Stimulated activated CD8-positive, alpha-beta memory T cell treated with anti-CD3 and anti-CD28 coated beads, Interleukin-15, amount 100 ng/mL, for 24 hours (primary cell): ENCODE measurements at places on chromosomes 2 and 18.

DNA sequence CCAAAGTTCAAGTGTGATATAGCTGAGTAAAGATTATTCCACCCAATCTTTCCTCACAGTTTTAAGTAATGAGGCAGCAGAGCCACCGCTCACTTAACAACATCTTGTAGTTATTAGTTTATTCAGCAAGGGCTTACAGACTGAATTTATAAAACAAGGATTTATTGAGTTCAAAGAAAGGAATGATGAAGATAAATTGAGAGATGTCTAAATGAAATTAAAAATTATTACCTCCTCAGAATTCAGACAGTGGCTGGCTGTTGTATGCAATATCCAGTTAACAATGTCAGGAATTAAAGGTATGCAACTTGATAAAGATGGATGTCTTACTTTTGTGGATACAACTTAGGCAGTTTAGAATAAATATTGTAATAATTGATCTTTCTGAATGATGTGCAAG lies 927.3 kb upstream of the CDH2 start:
- no peak for DNase-seq

DNA sequence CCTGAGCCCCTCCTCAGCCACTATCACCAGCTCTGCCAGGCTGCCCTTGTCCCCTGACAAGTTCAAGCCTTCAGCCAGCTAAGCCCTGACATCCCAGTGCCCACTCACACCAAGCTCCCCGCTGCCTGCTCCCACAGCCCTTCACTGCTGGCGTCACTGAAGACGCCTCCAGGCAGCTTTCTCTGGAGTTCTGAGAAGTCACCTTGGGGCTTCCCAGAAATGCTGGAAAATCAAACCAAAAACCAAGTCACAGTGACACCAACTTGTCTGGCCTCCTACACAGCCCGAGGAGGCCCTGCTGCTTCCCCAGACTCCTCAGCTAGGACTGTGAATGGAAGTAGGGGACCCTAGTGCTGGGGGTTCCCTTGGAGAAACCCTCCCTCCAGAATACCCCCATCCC lies 2.2 kb upstream of the TNS1 start:
- no peak for DNase-seq

DNA sequence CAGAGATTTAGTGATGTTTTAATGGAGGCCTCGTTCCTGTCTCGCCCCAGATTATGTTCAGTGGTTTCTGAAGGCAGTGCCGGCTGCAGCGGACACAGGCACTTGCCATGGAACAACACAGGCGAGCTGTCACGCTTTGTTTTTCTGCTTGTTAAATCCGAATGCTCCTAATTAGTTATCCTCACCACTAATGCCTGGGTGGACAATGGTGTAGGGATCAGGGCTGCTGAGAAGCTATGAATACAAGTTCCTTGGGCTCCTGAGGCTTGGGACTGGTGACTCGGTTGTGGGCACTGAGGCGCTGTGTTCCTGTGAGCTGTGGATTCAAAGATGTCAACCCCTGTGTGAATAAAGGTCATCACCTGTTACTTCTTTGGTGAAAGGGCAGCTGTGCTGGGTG lies 123.5 kb downstream of the PLEKHM3 start:
- DNase-seq, result no peak

- DNase-seq, result no peak
Observed at GRCh38 chr2:27270670-27271069, 4.6 kb upstream of the DNAJC5G start.

GRCh38 chr2:46977899-46978298 lies 62.3 kb upstream of the MCFD2 start:
- DNase-seq, result no peak

- no peak for DNase-seq
Observed at GRCh38 chr18:48412339-48412929, 3.3 kb upstream of the ZBTB7C start.

DNA sequence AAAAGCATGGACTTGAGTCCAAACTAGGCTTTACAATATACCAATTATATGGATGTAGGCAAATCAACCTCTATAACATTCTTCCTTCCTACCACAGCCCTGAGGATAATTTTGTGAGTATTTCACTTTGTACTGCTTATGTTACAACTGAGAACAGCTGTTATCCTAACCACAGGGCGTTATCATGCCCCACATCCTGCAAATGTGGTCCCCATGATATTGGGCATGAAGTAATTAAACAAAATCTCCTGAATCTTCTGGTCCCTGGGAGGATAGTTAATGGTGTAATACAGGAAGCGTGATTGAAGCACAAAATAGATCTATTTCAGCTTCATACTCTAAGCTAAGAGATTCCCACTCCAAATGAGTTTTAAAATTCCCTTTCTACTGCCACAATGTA lies 223.6 kb downstream of the CDH20 start:
- DNase-seq, result no peak

DNA sequence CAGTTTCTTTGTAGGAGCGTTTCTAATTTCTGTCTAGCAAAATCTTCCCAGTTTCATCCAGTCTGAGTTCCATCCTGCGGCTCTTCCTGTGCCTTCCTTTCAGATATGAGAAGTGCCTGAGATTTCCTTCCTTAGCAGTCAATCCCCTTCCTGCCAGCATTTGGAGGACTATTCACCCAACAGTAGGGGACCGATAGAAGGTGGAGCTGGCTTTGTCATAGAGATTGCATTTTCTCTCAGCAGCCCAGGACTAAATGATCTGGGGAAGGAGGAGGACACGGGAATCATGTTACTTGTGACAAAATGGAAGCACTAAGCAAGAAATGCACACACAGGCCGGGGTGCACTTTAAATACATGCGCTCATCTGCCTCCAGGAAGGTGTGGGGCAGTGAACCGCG lies 5.6 kb upstream of the SMIM21 start:
- no peak for DNase-seq

DNA sequence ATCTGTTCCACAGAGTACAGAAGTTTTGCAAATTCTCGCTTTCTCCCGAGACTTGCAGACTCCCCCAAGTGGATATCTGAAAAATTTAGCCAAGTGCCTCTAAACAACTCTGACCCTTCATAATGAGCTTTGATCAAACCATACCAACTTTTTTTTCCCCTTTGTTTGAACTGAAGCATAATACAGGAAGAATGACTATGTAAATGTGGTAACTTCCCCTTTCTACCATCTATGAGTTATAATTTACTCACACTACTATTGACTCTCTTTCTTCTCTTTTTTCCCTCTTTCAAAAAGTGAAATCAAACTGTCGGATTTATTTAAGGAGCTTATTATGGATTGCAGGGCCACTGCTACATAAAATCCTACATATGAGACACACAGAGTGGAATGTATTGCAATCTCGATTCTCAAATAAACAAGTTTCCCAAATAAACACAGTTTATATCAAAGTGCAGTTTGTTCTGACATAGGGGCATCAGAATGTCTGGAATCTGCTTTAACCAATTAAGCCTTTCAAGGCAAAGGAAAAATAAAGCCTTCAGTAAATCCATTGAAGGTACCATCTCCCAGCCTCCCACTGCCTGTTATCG lies 1.4 kb upstream of the ZNF804A start:
- no peak for DNase-seq

DNA sequence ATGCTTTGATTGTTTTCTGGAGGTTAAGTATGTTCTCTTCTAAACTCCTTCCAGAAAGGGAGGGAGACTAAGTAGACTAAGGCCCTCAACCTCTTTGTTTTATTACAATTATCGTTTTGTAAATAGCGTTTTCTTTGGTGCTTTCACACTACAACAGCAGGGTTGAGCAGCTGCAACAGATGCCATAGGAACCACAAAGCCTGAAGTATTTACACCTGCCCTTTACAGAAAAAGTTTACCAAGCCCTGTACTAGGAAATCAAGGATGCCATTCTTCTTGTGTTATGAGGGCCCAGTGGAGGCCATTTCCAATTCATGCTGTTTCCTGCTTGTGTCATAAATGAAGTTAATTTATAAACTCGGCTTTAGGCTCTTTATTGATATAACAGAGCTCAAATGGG lies 914.8 kb downstream of the DCDC2C start:
- DNase-seq, result no peak

- no peak for DNase-seq
Observed at GRCh38 chr2:15797231-15797938, 143.0 kb upstream of the MYCN start.

DNA sequence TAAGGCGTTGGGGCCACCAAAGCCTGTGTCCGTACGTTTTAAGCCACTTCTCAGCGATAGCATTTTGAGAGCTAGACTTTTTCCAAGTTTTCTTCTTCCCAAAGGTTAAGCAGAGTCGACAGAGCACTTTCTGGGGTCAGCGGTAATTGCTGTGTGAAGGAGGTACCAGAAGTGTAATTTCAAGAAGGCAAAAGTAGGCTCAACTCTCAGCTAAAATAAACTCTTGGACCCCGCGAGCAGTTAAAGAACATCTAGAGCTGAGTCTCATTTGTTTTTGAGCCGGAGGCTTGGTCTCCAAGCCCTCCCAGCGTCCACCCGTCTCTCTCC lies 1.9 kb upstream of the PAX3 start:
- no peak for DNase-seq

DNA sequence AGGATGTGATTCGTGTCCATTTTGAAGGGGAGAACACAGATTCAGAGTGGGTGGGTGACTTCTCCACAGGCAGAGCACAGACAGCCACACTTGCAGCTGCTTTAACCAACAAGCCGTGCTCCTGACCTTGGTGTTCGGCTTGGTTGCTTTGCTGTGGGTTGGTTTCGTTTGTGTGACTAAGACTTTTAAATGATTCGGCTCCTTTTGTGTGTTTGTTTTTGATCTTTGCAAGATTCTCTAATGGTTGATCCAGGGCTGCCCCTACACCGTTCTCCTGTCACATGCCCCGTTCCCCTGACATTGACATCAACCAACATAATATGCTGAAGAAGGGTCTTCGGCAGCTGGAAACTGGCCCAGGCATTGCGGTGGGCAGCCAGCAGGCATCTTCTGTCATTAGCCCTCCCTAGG lies 95.9 kb upstream of the MBOAT2 start:
- DNase-seq, result no peak

DNA sequence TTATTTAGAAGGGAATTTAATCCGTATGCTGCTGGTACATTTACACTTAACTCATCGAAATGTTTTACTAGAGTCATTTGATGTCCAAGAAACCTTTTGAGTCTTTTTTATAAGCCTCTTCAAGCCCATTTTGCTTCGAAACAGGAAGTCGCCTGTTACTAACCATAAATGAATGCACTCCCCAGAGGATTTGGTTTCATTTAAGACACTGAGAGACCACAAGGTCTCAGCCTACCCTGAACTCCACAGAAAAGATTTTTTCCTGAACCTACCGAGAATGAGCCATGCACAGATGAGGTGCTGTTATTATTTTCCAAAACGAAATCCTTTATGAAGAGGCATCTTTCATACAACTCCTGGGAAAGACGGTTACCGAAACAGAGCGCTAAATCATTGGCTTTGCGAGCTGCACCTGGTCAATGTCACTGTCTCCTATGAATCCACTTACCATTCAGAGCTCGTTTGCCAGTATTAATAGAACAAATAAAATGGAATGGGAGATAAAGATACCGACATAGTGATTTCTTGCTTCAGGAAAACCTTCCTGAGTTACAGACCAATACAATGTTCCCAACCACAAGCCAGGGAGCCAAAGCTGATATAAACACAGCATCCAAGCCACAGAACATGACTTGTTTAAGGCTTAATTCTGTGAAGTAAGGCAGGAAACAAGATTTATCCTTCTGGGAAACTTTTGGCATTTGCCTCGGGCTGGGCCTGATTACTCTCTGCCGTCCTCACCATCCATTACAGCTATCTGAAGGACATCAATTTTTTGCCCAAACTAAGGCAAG lies 382.1 kb downstream of the OSR1 start:
- no peak for DNase-seq

- DNase-seq, result no peak
Observed at GRCh38 chr2:1802046-1802445, 57.7 kb upstream of the PXDN start.

DNA sequence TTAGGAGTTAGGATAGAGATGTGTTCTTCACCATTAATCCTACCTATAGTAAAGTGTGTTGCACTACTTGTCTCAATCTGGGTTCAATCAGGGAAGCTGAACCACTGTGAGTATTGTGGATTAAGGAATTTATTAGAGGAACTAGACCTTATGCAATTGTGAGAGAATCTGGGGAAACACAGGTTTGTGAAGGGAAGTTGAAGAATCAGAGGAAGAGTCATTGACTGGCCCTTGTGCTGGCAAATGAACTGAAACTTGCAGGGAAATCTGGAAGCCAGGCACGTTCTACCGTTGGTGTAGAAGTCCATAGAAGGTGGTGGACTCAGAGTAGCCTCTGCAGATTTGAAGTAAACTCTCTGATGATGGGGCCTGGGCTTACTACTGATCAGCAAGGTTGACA lies 44.7 kb upstream of the HK2 start:
- no peak for DNase-seq

DNA sequence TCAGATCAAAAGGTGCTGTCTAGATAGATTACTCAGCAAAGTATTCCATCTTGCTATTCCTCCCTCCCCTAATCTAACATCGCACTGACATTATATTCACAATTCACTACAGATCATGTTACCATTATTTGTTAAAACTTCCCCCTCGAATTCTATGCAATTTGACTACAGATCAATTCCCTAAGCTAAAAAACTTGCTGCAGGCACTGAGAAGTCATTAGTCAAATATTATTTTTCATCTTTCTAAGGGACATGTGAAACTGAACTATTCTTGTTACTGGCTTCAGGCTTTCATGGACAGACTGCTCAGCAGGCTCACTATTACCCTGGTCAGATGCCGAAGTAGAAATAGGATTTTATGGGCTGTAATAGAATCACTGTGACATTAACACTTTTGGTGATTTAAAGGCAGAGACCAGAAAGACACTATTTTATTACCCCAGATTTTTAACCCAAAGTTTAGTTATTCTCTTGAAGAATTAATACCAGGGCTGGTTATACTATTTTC lies 15.1 kb downstream of the MYL1 start:
- DNase-seq, result no peak

DNA sequence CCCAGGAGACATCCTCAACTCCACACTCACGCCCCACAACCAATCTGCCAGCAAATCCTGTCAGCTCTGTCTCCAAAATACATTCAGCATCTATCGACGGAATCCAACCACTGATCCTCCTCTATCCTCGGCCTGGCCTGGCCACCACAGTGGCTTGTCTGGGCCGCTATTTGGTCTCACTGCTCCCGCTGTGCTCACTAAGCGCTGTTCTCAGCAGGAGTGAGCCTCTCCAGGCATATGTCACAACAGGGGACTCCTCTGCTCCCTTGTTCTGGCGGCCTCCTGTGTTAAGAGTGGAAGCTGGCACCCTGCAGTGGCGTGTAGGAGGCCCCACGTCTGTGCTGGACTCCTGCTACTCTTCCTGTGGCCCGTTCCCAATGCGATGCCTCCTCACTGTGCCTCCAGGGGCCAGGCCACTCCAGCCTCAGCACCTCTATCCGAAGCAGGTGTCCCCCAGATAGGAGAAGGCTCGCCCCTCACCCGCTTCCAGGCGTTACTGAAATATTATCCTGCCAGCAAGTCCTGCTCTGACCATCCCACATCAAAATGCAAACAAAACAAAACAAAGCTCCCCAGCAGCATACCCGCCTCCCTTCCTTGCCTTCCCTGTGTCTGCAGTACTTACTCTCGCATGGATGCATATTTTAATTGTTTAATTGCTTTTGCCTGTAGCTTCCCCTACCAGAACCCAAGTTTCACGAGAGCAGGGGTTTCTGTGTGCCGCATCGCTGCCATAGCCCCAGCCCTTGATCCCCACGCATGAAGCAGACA lies 39.9 kb downstream of the CENPO start:
- no peak for DNase-seq

GRCh38 chr18:76495006-76495370 lies at the start of gene ZNF516:
ZNF516 (minus strand) TSS chr18:76495242; CDS start chr18:76443054, 52,188 bp downstream.
- no peak for DNase-seq

- DNase-seq, result no peak
Observed at GRCh38 chr18:36126668-36127067, 2.5 kb downstream of the SLC39A6 start.
